ENCODE measurements at places on chromosomes 12 and 14.

GRCh38 chr12:65608319-65608916 is 215.9 kb upstream of the HMGA2 start:
- DNase-seq = no peak

- no peak for DNase-seq
Observed at GRCh38 chr14:71533800-71534199, 398.4 kb upstream of the RGS6 start.

DNA sequence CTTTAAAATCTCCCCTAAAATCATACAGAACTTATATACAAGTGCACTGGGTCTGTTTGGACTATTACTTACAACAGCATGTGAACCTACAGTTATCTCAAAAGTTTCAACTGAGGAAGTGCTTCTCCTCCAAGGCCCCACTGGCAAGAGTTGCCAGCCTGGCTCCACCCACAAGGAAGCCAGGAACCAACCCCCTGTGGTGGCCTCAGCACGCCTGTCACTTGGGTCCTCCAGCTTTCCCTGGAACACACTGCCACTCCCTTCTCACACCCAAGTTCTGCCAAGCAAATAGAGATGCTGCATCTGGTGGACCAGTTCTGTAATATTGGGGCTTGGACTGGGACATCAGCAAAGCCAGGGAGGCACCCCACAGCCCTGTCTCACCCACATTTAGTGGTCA is 115.4 kb downstream of the GCH1 start:
- no peak for DNase-seq

GRCh38 chr12:132952371-132953162 is 3.5 kb downstream of the ZNF605 start:
- DNase-seq = no peak

- DNase-seq = no peak
Observed at GRCh38 chr12:53862831-53863230, 75.8 kb upstream of the HOXC13 start.

GRCh38 chr12:3233797-3234196 is 156.6 kb downstream of the TSPAN9 start:
- no peak for DNase-seq

- no peak for DNase-seq
Observed at GRCh38 chr12:63849106-63849620, 4.7 kb downstream of the SRGAP1 start.

DNA sequence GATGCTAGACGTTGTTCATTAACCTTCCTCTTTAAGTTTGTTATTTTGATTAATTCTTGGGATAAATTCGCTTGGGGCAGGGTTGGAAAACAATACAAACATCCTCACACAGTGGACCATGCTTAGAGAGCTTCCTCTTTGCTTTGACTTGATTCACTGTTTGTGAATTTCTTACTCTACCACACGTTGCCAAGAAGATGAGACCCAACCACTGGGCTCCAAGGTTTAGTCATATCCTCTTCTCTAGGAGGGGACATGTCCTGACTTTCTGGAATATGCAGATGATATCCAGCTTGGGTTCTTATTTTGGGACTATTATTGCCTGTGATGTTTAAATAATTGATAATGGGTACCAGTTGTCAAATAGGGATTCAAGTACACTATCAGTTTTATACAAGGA is 428.2 kb downstream of the ATP23 start:
- no peak for DNase-seq

Measured in SIG-M5 (cell line).